ENCODE measurements at places on chromosomes 7 and 10. TPM values are rescaled to one million over a fixed set of nuclear protein-coding genes. Genes with fewer than 3 reads are reported as not detected.

- H3K36me3 ChIP-seq = no peaks in the 10 kb centered on the region
- H3K4me1 ChIP-seq = peaks cover 5% of the 10 kb centered on the region
- H3K27ac ChIP-seq = no peak overlapping the region
- H3K27me3 ChIP-seq = no peaks in the 10 kb centered on the region
- no peak for DNase-seq
Observed at GRCh38 chr10:91088300-91089140, 131.9 kb upstream of the PCGF5 start.

GRCh38 chr7:70380421-70381015 is 751.4 kb upstream of the GALNT17 start:
- no peaks in the 10 kb centered on the region for H3K27me3 ChIP-seq
- DNase-seq = no peak
- H3K27ac ChIP-seq = no peak overlapping the region

DNA sequence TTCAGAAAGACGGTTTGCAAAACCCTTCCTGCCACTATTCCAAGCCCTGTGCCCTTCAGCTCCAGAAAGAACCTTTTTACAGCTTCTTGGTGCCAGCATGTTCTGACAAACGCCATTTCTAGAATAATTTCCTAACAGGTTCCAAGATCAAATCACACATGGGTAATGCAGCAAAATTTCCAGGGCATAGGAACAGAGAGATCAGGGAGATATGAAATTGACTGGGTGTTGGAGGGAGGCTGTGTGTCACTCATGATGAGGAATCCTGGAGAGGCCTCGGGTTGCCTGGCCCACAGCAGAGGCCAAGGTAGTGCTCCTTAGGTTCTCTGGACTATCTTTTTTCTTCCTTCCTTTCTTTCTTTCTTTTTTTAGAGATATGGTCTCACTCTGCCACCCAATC is 29.5 kb downstream of the RAB19 start:
- H3K27ac ChIP-seq = no peak overlapping the region
- H3K4me1 ChIP-seq = no peaks in the 10 kb centered on the region
- no peaks in the 10 kb centered on the region for H3K36me3 ChIP-seq
- no peak overlapping the region for H3K4me3 ChIP-seq

GRCh38 chr10:31318854-31319601 is at the start of gene ZEB1:
TSS of gene ZEB1 (plus strand) at chr10:31319216. CDS start at chr10:31319235, 19 bp downstream.
- no peaks in the 10 kb centered on the region for H3K27me3 ChIP-seq
- peak within 1 kb of the TSS; percentile 95 for H3K27ac ChIP-seq
- DNase-seq = peak; percentile 92
- peak within 1 kb of the TSS; percentile 98 for H3K4me3 ChIP-seq
- H3K4me1 ChIP-seq = peaks cover 30% of the 10 kb centered on the region

DNA sequence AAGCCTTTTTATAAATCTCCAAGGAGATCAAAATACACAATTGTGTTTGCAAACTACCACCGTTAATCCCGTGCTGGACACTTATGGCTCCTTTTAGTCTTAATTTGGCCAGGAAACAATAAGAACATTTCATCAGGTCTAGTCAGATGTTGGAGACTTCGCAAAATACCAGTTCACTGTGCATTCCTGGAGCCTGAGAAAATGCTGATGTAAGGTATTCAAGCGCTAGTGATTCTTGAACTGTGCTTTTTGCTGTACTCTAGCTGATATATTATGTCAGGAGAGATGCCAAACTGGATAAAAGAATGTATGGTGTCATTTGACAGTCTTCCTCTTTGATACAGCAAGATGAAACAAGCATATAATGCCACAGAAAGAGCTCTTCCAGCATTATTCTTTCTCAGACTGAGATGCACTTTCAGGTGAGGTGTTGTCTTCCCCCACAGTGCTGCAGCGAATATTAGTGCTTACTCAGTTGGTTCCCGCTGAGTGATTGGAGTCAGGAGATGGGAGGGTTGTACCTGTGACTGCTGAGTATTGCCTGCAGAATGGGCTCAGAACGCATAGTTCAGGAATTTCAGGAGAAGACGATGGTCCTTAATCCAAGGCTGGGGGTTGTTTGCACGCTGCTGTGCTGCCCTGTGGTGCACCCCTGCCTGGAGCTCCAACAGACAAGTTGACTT is 59.2 kb downstream of the OGDH start:
- peak overlapping the region; percentile 51 for H3K27ac ChIP-seq
- H3K36me3 ChIP-seq = peaks cover 31% of the 10 kb centered on the region
- no peaks in the 10 kb centered on the region for H3K27me3 ChIP-seq
- H3K4me1 ChIP-seq = peaks cover 13% of the 10 kb centered on the region
- no peak overlapping the region for H3K4me3 ChIP-seq

- H3K27me3 ChIP-seq = no peaks in the 10 kb centered on the region
- no peak overlapping the region for H3K27ac ChIP-seq
- peaks cover 17% of the 10 kb centered on the region for H3K36me3 ChIP-seq
- no peak overlapping the region for H3K4me3 ChIP-seq
- H3K4me1 ChIP-seq = no peaks in the 10 kb centered on the region
- no peak for DNase-seq
Observed at GRCh38 chr7:74380720-74381119, 73.0 kb upstream of the GTF2IRD1 start.

GRCh38 chr7:75921479-75921878 is 6.5 kb downstream of the POR start:
- no peak overlapping the region for H3K27ac ChIP-seq
- peaks cover 12% of the 10 kb centered on the region for H3K4me1 ChIP-seq
- no peak for DNase-seq
- H3K36me3 ChIP-seq = peaks cover 10% of the 10 kb centered on the region

GRCh38 chr10:7475939-7476338 is 65.1 kb upstream of the SFMBT2 start:
- peaks cover 8% of the 10 kb centered on the region for H3K27me3 ChIP-seq
- no peak overlapping the region for H3K27ac ChIP-seq
- H3K36me3 ChIP-seq = no peaks in the 10 kb centered on the region
- no peak for DNase-seq
- H3K4me1 ChIP-seq = no peaks in the 10 kb centered on the region

GRCh38 chr10:103852856-103853255 is 2.5 kb downstream of the SH3PXD2A start:
- DNase-seq = no peak
- peaks cover 18% of the 10 kb centered on the region for H3K4me1 ChIP-seq
- H3K27ac ChIP-seq = no peak overlapping the region
- H3K36me3 ChIP-seq = no peaks in the 10 kb centered on the region
- H3K27me3 ChIP-seq = peaks cover 49% of the 10 kb centered on the region
- H3K4me3 ChIP-seq = no peak overlapping the region

DNA sequence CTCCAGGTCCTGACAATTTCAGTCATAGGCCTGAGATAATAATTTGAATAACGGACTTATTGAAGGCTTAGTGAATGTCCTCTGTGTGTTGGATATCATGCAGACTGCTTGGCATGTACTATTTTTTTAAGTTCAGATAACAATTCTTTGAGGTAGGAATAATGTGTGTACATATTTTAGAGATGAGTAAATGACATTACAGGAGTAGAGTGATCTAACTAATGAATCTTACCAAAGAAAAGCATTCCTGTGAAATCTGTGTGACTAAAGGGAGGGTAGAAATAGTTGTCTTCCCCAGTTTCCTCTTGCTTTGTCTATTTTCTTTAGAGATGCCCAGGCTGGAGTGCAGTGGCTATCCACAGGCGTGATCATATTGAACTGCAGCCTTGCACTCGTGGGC is 391.8 kb upstream of the ETV1 start:
- no peaks in the 10 kb centered on the region for H3K36me3 ChIP-seq
- H3K4me1 ChIP-seq = peaks cover 3% of the 10 kb centered on the region
- DNase-seq = no peak
- H3K27me3 ChIP-seq = no peaks in the 10 kb centered on the region

- no peak for DNase-seq
- H3K4me1 ChIP-seq = no peaks in the 10 kb centered on the region
- no peak overlapping the region for H3K27ac ChIP-seq
- no peak overlapping the region for H3K4me3 ChIP-seq
- no peaks in the 10 kb centered on the region for H3K27me3 ChIP-seq
Observed at GRCh38 chr10:16663444-16663843, 141.8 kb upstream of the C1QL3 start.

C10orf67 gene
- not detected for total RNA-seq

CACNB2 gene
- 0.43 TPM for total RNA-seq

CNPY1 gene
- not detected for total RNA-seq

ETV1 gene
- total RNA-seq = 15.2 TPM

BET1 gene
- total RNA-seq = 29.3 TPM

CNNM1 gene
- total RNA-seq = 0.24 TPM

TAS2R38 gene
- total RNA-seq = not detected
